ENCODE measurements at places on chromosomes 4 and X.

- DNase-seq = no peak
These were observed 6.1 kb downstream of the SCARB2 start for GRCh38 chr4:76207549-76207948.

- no peak for DNase-seq
These were observed 701.2 kb upstream of the LCORL start for GRCh38 chr4:18722748-18723191.

- no peak for DNase-seq
These were observed 151.5 kb downstream of the PTTG2 start for GRCh38 chr4:38111717-38112116.

DNA sequence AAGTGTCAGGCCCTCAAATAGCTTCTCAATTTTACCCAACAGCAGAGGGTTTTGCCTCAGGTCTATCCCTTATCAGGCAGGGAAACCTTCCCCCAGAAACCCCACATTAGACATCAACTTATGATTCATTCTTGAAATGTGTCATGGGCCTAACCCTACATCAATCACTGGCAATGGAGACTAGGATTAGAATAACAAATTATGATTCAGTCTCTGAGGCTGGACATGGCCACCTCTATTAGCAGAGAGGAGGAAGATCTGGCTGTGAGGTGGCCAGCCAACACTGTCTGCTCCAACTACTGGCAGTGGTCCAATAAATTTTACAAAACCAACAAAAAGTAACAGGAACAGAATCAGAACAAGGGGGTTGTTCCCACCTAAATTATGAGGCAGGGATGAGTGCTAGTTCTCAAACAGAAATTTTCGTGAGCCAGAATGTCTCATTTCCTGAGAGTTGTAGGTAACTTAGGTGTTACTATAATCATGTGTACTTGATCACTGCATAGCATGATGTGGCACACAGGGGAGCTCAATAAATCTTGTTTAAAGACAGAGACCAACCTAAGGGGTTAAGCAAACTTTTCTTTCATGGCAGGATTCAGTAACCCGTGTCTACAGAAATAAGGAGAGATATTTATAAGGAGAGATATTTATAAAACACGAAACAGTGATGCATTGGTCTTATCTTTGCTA, 126.8 kb downstream of the NFKB1 start:
- DNase-seq = peak; percentile 88

DNA sequence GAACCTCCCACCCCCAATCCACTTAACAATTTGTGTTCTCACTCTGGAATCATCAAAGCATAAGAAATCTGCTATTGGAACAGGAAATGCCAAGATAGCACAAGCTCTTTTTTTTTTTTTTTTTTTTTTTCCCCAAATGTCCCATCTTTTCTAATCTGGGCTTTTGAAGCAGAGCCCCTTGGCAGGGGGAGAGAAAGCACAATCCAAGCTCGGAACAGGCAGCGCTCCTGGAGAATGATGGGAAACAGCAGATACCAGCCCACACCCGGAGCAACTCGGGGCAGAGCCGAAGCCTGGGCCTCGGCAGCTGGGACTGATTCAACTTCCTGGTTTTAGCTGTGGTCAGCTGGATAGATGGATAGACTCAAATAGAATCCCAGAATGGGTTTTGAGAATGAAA, 235.1 kb downstream of the QDPR start:
- peak; percentile 59 for DNase-seq

GRCh38 chr4:93348896-93349295, 479.7 kb upstream of the ATOH1 start:
- no peak for DNase-seq

DNA sequence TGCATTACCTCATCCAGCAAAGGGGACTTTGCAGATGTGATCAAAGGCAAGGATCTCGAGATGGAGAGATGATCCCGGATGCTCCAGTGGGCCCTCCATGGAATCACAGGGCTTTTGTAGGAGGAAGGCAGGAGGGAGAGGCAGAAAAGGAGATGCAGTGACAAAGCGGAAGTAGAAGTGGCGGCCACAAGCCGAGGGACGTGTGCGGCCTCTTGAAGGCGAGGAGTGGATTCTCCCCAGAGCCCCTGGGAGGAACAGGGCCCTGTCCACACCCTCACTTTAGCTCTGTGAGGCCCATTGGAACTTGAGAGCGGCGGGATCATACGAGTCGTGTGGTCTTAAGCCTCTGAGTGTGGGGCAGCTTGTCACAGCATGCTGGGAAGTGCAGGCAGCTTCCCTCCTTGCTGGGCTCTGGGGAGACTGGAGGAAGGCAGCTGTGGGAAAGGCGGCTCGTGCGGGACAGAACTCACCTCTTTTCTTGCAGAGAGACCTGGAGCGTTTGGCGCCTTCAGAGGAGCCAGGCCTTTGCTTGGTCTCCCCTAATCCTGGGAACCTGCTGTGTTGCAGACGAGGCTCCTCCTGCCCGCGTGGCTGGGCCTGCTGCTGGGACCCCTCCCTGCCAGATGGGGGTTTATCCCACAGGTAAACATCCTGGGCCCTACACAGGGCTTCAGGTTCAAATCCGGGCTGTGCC, 10.2 kb downstream of the SH3TC1 start:
- DNase-seq = no peak

DNA sequence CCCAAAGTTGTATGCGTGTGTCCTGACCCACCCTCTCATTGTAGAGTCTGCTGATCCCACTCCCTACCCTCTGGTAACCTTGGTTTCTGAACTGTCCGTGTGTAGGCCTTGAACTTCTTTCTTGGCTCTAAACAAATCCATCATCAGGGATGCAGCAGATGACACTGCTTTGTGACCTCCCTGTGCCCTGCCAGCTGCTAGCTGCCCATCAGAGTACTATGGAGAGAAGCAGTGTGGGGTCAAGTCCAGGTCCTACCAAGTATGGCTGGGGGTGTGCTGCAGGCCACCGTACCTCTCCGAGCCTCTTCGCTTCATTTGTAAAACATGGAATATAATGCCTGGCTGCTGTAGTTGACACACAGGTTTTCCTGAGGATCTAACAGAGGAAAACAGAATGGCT, 183.5 kb upstream of the RBPJ start:
- DNase-seq = no peak

DNA sequence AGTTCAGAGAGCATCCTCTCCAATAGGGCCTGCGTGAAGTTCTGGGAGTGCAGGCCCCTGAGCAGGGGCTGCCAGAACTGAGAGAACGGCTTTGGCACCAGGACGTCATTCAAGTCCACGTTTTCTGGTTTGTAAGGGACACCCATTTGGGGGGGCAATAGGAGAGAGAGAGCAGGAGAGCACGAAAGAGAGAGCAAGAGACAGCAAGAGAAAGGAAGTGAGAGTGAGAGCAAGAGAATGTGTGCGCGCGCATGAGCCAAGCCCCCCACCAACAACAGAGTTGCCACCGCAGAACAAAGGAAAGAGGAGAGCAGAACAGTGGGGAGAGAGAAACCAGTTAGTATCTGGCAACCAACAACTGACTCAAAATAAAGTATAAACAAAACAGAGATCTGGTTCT, 10.4 kb downstream of the LAS1L start:
- no peak for DNase-seq

DNA sequence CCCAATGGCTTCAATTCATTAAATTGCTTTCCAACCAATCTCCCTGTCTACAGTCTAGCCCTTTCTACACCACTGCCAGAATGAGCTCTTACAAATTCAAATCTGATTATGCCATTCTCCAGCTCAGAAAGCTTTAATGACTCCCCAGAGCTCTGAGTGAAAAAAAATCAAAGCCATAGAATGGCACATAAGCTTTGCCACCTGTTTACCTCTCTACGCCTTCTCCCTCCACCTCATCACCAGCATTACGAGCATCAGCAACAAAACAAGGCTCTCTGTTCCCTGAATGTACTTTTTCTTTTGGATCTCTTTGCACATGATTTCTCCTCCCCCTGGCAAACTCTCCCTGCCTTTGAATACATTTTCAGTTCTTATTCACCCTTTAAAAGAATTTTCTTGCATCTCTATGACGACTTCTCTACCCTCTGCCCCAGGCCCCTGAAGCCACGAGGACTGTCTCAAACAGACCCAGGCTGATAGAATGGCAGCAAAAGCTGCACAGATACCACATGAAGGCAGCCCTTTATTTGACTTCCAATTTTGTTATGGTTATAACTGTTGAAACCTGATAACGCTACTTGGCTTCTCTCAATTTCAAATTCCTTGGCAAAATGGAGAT, 516.0 kb downstream of the PCDH7 start:
- DNase-seq = no peak

- peak; percentile 88 for DNase-seq
These were observed 257.8 kb upstream of the NRK start for GRCh38 chrX:105564501-105564900.

DNA sequence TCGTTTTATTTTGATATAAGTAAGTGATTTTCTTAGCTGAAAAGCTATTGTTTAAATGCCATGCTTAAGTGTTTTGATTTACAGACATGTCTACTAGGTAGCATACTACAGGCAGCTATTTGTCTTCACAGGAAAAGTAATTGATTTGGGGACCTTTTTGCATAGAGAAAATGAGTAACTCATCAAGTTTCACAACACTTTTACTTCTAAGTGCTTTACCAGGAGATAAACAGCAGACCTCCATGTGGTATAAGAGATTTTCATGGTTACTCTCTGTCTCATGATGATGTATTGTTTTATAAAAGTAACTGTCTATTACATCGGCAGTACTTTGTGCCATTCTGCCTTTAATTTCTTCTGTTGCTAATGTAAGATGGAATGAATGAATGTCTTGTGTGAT, 28.7 kb downstream of the RBPJ start:
- DNase-seq = no peak

DNA sequence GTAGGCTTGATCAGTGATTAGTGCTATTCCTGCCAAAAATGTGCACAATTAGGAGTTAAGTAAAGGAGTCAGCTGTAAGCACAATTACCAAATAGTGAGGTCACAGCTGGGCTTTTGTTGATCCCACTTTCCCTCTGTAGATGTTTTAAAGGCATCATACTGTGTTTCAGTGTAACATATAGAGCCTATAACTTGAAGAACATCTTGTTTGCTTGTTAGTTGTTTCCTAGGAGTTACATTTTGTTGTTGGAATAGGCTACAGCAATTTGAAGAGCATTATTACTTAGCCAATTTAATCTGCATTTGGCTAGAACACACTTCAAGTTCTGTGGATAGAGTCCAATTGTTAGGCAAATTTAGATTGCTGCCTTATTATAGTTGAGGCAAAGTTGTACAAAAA, 210.7 kb upstream of the MAD2L1 start:
- no peak for DNase-seq

DNA sequence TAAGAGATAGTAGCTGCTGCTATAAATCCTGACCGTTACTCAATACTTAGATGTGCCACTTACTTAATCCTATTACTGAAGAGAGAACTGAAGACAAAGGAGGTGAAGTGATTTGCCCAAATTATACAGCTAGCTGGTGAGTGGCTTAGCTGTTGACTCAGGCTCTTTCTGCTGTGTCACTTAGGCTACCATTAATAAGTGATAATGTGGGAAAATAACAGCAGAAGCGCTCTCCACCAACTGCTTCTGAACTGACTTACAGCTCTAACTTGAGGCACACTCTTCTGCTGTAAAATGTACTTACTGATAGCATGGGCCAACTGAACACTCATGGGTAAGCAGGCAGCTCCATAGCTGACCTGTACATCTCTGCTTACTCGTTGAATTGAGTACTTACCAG, 7.5 kb upstream of the KLHL5 start:
- no peak for DNase-seq

All from fibroblast of skin of right biceps (primary cell).